Ureter (tissue), 1 donor: ENCODE measurements at places on chromosomes 7 and 10. TPM values are rescaled to one million over a fixed set of nuclear protein-coding genes. Genes with fewer than 3 reads are reported as not detected.

Gene CYP26A1
- not detected for total RNA-seq

Gene ZP3
- 23.3 TPM for total RNA-seq

Gene EVX1
- total RNA-seq: 5.6 TPM

Gene FOXI2
- 1.1 TPM for total RNA-seq

Gene RHOBTB1
- 10.9 TPM for total RNA-seq

Gene PROSER2
- 21.5 TPM for total RNA-seq

Gene GCK
- 0.39 TPM for total RNA-seq

Gene LRRN3
- 1.2 TPM for total RNA-seq

Gene GOLGA7B
- 0.29 TPM for total RNA-seq

Gene NPC1L1
- total RNA-seq: 0.10 TPM
